ENCODE measurements at places on chromosomes 2 and 18. TPM values are rescaled to one million over a fixed set of nuclear protein-coding genes. Genes with fewer than 3 reads are reported as not detected.

DNA sequence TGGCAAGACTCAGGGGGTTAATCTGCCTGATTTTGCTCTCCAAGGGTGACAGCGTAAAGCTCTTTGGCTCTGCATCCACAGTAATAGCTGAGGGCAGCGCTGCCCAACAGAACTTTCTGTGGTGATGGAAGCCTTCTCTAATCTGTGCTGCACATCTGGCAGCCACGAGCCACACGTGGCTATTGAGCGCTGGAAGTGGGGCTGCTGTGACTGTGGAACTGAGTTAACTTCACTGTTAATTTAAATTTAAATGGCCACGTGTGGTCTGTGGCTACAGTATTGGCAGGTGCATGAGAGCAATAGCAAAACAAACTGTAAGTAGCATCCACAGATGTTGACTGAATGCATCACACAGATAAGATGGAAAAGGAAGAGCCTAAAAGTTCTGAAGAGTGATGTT, 47.3 kb upstream of the TMEM200C start:
- no peak for DNase-seq

DNA sequence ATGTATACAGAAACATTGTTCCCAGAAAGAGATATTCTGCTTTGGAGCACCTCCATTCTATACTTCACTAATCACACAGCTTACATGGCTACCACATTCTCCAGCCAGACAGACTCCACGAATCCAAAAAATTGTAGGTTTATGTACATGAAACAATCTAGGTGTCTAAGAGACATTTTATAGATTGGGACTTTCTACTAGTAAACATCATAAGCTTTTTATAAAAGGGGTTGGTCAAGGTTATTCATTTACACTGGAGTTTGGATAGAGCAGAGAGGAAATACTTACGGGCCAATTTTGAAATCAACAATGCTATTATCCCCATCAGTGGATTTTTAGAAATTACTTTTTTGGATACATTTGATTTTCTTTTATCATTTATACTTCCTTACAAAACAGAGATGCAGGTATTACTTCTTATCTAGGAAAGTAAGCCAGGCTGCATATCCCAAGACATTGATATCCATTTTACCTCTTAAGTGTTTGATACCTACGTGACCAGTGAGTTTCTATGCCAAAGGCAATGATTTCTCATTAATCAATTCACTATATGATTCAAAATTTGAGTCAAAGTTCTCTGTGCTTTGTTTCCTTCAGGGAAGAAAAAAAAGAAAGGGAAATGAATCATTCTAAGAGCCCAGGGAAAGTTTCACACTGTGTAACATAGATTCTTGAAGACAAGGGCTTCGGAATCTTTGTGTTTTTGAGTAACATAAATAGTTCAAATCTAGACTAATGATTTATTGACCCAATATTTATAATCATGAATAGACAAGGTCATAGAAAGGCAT, 140.5 kb downstream of the PTH2R start:
- no peak for DNase-seq

- no peak for DNase-seq
Measured at GRCh38 chr18:77111449-77111848, 21.1 kb downstream of the MBP start.

GRCh38 chr2:69381337-69381737, 5.7 kb downstream of the GFPT1 start:
- DNase-seq = no peak

DNA sequence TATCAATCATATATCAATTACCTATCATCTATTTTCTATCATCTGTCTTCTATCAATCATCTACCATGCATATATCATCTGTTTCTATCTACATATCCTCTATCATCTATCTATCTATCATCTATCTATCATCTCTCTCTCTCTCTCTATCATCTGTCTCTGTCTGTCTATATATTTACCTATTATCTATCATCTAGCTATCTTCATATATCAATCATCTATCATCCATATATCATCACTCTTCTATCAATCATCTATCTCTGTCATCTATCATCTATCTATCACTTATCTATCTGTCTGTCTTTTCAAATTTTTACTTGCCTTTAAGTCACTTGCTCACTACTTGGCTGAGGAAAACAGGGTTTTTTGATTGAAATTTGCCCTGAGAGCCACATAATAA, 592.3 kb downstream of the DCDC2C start:
- no peak for DNase-seq

- no peak for DNase-seq
Measured at GRCh38 chr2:172606285-172606684, 50.4 kb downstream of the PDK1 start.

FBXO48 gene
- polyA plus RNA-seq = 0.49 TPM

ATL2 gene
- polyA plus RNA-seq = 18.8 TPM

FAP gene
- not detected for polyA plus RNA-seq

GALNT5 gene
- not detected for polyA plus RNA-seq

SERPINB12 gene
- not detected for polyA plus RNA-seq

KCNK3 gene
- not detected for polyA plus RNA-seq

Data from naive thymus-derived CD4-positive, alpha-beta T cell (primary cell).